ENCODE measurements at places on chromosomes 4 and X.

DNA sequence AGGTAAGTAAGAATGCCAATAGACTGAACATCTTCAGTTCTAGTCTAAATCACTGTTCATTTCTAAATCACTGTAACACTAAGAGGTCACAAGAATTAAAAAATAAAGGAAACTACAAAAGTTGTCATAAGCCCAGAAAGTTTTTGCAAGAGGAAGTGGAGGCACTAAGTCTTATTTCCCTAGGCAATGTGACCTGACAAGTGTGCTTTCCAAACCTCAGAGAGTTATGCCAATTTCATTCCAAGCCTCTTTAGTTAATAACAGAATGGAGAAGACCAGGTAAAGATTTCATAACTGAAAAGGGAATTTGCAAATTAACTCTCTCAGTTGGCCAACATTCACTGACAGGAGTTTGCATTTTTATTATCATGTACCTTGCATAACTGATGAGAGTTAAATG lies 40.5 kb downstream of the BBS12 start:
- no peak for DNase-seq

- DNase-seq: peak; percentile 76
Measured at GRCh38 chr4:87489678-87490077, 39.5 kb downstream of the SPARCL1 start.

- DNase-seq: peak; percentile 27
Measured at GRCh38 chr4:186832906-186833305, 109.2 kb upstream of the FAT1 start.

- DNase-seq: peak; percentile 84
Measured at GRCh38 chr4:118762730-118763477, 73.0 kb downstream of the SEC24D start.

DNA sequence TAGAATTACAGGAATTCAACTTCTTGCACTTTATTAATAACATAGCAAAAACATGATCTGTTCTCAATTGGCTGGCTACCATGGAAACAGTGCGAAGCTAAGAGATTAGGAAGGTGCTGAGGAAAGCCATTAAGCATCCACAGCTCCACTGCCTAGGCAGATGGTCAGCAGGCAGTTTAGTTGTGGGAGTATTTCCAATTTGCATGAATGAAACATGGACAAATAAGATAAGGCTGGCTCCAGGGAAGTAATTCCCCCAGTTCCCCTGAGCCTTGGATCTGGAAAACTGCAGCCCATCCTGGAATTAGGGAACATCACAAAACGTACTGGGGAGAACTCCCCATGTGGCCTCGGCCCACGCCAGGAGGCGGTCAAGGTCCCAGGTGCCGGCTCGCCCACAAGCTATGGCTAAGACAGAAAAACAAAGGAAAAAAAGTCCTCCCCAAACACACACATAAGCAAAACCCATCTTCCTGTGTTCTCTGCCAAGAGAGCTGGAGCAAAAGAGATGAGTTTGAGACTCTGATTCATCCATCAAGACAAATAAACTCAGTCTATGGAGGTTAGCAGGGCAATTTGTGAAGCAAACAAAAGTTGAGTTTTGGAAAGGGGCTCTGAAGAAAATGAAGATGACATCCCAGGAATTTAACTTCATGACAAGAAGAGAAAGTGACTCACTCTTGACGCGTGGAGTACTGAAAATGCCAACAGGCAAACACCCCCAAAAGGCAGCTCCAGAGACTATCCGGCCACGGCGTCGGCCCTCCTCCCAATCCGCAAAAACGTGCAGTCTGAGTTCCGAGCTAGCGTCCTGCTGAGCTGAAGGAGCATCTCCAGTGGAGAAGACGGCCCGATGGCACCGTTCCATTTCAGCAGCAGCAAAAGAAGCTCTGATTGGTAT lies 45.1 kb downstream of the IGFBP7 start:
- peak; percentile 89 for DNase-seq

Data from cardiac fibroblast (primary cell).